Mesenteric fat pad (tissue), 1 donor: ENCODE measurements at places on chromosomes 4 and X. TPM values are rescaled to one million over a fixed set of nuclear protein-coding genes. Genes with fewer than 3 reads are reported as not detected.

DNA sequence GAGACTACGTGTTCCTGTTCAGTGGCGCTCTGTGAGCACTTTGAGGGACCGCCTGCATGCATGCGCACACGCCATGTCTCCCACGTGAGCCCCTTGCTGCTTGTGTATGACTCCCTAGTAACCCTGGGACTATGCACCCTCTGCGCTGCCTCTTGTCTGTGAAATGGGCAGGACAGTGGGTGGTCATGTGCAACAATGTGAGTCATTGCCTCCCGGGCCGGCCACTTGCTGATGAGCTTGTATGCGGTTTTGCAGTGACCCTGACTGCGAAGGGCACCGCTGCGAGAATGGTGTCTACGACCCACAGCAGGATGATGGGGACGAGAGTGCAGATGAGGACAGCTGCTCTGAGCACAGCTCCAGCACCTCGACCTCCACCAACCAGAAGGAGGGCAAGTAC lies 61.4 kb downstream of the TNIP2 start:
- DNase-seq = peak; percentile 87

DNA sequence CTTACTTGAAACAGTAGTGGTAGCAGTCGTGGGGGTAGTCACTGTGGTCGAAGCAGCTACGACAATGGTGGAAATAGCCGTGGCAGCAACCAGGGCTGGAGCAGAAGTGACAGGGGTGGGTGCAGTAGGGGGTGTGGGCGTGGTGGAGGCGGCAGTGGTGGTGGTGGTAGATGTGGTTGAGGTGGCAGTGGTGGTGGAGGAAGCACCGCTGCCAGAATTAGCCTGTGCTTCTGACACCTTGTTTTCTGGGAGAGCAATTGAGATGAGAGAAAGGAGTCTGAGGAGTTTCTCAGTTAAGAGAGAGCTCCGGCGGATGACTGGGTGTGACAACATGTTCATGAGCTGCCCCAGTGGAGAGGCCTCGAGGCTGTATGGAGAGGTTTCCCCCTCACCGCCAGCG lies 113.5 kb upstream of the HSD17B10 start:
- DNase-seq = no peak

SNCA gene
- total RNA-seq = 13.4 TPM

DNA sequence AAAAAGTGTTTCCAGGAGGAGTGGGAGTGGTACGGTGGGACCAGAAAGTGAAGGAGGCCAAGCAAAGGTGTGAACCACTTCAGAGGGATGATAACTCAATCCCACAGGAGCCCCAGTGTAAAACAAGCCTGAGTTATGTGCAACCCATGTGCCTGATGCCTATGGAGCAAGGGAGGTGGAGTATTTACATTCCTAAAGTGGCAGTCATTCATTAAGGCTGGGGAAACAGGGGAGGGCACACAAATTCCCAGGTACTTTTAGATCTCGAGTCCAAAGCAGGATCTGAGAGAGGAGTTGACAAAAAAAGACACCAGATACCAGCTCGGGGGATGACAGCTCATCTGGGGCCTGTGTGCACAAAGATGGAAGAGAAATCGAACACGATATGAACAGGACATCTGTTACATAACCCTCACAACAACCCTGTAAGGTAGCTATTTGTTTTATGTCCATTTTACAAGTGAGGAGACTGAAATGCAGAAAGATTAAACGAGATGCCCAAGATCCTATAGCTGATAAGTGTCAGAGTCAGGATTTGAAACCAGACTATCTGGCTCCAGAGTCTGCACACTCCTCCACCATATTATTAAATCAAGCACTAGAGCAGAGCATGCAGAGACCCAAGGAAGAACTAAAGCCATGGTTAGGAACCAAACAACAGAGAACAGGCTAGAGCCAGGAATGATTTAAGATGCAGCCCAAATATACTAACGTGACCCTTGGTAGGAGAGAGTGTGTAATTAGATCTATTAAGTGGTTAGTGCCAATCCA lies 91.9 kb upstream of the MAPK10 start:
- DNase-seq = no peak

GRCh38 chr4:164203476-164203875 lies 550.5 kb upstream of the SMIM31 start:
- no peak for DNase-seq

GRCh38 chr4:105415281-105415744 lies 58.5 kb downstream of the PPA2 start:
- no peak for DNase-seq
